ENCODE measurements at places on chromosomes 2 and 18.
A peak's percentile ranks its signal among the peaks of the same experiment; 100 is the strongest.

DNA sequence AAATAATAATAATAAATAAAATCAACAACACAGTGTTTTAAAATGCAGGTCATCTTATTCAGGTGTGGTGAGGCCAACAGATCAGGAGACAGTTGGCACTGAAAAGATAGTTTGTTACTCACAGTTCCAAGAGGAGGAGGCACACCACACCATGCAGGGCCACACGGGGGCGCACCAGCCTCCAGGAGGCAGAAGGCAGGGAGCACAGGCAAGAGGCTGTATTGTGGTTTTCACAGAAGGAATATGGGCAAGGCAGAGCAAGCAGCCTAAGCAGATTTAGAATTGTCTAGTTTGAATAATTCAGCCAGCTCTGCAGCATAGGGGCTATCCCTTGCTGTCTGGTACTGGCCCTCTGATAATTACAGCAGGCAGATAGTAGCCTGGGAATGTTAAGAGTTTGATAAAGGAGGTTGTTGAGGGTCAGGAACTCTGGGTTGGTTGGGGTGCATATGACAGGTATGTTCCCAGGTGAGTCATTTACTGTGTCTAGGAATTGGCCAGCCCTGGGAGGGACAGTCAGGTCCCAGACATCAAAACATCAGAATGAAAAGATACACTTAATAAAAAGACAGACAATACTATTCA lies 31.3 kb downstream of the KIAA2012 start:
- no peak for DNase-seq

- no peak for DNase-seq
Measured at GRCh38 chr2:217655651-217656050, 347.1 kb downstream of the TNS1 start.

- no peak for DNase-seq
Measured at GRCh38 chr18:77249569-77250500, at the start of gene GALR1. TSS of gene GALR1 (plus strand) at chr18:77249848. CDS start at chr18:77250549, 701 bp downstream.

- no peak for DNase-seq
Measured at GRCh38 chr18:49486134-49486533, 900 bp downstream of the C18orf32 start.

- DNase-seq: peak; percentile 46
Measured at GRCh38 chr2:181953881-181954537, 31.6 kb upstream of the PPP1R1C start.

DNA sequence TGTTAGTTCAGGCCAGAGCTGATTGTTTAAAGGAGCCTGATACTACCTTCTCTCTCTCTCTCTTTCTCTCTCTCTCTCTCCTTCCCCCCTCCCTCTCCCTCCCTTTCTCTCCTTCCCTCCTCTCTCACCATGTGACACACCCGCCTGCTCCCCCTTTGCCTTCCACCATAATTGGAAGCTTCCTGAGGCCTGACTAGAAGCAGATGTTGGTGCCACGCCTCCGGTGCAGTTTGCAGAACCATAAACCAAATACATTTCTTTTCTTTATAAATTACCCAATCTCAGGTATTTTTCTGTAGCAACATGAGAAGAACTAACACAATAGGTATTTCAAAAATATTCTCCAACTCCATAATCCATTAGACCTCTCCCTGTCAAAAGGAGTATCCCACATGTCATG lies 62.4 kb downstream of the ANKRD62 start:
- no peak for DNase-seq

GRCh38 chr2:179850188-179850587 lies 11.2 kb downstream of the ZNF385B start:
- DNase-seq: no peak

DNA sequence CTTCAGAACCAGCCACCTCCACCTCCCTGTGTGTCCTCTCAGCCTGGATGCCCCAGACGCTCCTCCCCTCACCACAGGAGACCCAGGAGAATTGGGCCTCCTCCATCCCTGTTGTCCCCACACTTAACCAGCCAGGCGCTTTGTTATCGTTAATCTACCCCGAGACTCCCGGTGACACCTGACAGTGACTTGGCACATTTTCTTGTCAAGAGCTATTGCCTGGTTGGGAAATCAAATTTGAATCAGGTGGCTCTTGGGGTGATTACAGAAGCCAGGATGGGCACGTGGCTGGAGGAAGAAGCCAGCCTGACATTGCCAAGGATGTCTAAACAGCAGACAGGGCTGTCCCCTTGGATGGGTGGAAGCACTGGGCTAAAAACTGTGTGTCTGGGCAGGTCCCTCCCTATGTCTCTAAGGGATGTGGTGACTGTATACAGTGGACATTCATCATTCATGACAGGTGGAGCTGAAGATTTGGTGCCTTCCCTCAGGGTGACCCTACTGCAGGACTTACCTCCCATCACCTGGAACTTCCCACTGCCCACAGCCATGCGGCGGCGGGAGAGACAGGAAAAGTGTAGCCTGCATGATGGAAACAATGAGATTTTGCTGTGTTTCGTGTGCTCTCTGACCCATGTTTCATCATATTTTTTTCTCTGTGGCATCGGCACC lies 157.2 kb upstream of the CAPN13 start:
- no peak for DNase-seq

- DNase-seq: no peak
Measured at GRCh38 chr2:155218292-155218924, 519.9 kb downstream of the KCNJ3 start.

GRCh38 chr2:36411962-36412444 lies 56.4 kb downstream of the CRIM1 start:
- DNase-seq: no peak

DNA sequence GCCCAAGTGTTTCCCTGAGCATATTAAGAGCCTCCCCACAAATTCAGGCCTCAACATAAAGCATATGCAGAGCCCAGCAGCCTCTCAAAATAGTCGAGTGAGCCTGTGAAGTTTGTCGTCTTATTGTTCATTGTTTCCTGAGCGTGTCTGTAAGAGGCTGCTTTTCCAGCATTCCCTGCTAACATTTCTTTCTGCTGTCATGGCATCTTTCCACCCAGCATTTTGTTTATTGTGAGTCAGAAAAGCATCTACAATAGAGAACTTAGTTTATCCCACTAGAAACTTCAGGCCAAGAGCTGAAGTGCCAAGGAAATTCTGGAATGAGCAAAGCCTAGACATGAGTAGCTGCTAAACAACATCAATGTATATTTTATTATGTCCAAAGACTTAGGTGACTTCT lies 46.3 kb upstream of the STAM2 start:
- DNase-seq: no peak

- DNase-seq: no peak
Measured at GRCh38 chr2:69299772-69300516, 87.1 kb downstream of the GFPT1 start.

DNA sequence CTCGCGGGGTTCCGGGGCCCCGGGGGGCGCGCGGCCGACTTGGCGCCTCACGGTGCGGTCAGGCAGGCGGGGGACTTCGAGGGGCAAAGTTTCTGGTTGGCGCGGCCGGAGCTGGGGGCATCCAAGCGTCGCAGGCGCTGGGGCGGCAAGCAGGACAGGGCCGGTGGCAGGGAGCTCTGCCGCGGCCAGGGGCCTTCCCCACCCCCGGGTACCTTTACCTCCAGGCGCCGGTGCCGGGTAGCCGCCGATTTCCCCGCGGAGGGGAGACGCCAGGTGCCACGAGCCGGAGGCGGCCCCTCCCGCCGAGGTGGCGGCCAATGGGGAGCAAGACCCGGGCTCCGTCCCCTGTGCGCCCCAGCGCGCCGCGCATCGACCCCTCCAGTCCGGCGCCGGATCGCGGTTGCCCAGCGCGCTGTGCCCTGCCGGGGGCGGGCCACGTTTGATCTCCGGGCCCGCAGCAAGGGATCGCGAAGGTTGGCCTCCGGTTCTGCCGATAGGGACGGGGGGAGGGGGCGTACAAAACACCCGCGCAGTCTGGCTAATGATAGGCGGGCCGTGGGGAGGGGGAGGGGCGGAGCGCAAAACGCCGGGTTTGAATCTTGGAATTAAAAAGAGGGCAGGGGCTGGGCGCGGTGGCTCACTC lies at the start of gene ST8SIA5:
Gene ST8SIA5, minus strand, starts transcription at position 495 of the 643 bp plus-strand sequence. CDS start 545 bp downstream, outside the sequence.
- no peak for DNase-seq

DNA sequence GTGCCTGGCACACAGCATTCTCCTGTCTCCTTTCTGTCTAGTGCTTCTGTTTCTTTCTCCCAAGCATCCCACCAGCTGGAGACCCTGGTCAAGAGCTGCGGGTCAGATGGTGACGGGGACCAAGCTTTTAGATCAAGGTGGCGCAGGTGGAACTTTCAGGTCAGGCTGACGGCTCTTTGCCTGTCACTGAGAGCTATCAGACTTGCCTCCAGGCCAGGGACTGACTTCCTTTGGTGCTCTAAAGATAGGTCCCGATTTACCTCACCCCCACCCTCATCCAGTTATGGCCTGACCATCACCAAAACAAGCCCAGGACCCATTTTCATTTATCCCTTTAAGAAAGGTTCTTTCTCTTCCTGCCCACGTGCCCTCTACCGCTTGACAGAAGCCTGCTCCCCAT lies 1.2 kb upstream of the EMILIN1 start:
- no peak for DNase-seq

GRCh38 chr18:55487997-55488396 lies 100.0 kb downstream of the TCF4 start:
- no peak for DNase-seq

- no peak for DNase-seq
Measured at GRCh38 chr18:26458526-26459232, 89.7 kb downstream of the KCTD1 start.

DNA sequence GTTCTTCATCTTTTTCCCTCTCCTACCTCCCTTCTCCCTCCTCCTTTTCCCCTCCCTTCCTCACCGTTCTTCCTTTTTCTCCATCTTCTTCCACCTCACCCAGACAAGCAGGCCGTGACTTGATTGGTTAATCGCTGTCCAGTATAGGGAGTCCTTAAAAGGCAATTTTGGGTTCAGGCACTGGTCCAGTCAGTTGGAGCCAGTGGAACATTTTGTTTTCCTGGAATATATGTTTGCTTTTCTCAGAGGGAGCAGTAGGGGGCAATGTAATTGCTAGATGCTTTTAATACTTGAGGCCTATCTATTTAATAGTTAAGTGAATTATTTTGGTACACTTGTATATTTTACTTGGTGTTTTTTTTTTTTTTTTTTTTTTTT lies 15.0 kb downstream of the ELAC1 start:
- no peak for DNase-seq

GRCh38 chr2:11239666-11240462 lies 84.6 kb downstream of the SLC66A3 start:
- no peak for DNase-seq

GRCh38 chr2:204292439-204292838 lies 252.8 kb upstream of the PARD3B start:
- no peak for DNase-seq

DNA sequence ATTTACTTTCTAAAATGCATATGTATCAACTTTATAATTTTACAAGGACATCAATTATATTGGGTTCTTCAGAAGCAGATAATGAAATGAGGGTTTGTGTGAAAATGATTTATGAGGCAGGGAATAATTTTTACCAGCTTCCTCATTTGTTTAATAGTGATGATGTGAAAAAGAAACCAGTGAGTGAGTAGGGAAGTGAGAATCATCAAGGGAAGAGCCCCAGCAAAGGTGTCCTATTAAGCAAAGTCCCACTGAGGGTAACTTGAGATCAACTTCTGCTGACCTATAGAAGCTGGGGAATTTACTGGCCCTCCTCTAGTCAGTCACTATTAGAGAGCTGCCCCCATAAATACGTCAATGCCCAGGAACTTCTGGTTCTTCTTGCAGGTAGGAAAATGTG lies 266.8 kb upstream of the LYPD1 start:
- no peak for DNase-seq

- DNase-seq: no peak
Measured at GRCh38 chr2:222561151-222561550, 94.7 kb downstream of the FARSB start.

DNA sequence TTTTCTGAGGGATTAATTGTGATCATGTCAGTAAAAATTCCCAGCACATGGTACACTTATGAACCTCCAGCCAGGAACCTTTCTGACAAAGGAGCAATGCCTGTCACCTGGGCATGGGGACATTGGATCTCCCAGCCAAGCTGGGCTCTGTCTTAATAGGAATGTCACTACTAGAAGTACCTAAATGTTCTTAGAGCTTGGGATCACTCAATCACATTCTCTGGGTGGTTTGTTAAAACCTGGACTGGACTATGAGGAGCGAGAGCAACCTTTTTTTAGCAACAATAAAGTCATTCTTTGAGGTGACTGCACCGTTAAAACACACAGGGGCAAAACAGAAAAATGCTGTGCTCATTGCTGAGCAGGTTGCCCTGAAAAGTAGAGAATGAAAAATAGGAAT lies 6.4 kb upstream of the PPP1CB start:
- no peak for DNase-seq

DNA sequence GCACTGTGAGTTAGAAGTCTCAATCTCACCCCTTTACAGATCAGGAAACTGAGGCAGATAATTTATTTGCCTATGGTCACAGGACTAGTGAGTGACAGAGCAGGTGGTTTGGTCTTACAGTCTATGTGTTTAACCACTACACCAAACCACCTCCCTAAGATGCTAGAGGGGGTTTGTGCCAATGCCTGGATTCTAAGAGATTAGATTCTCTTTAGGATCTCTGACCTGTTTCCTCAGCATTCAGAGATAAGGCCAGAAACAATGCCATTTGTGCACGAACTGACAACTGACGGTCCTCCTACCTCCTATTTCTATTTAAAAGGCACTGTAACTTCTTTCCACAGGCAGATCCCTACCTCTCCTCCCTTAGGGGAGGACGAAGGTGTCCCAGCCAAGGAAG lies 2.3 kb upstream of the SLC20A1 start:
- DNase-seq: no peak

GRCh38 chr18:1483385-1483784 lies 578.7 kb downstream of the ADCYAP1 start:
- no peak for DNase-seq

GRCh38 chr2:241726459-241726858 lies 8.0 kb upstream of the D2HGDH start:
- no peak for DNase-seq

DNA sequence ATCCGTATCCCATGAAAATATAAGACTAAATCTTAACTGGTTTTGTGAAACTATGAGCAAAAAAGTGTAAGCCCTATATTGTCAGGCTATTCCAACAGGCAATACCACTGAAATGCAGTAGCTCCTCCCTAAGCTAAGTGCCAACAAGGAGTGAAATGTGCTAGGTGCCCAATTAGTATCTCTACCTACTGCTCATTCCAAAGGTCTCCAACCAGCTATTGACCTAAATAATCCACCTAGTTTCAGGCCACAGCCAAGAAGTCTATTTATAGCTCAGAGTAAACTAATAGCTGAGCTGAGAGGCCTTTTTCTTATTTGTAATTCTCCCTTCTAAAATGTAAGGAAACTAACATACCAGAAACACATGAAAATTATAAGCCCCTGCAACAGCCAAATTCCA lies 482.2 kb downstream of the DCC start:
- no peak for DNase-seq

- DNase-seq: no peak
Measured at GRCh38 chr2:69366-70344, 23.4 kb upstream of the FAM110C start.

GRCh38 chr2:107635883-107636282 lies 190.8 kb upstream of the RGPD4 start:
- DNase-seq: no peak

Data from stimulated activated CD4-positive, alpha-beta T cell treated with anti-CD3 and anti-CD28 coated beads, Interleukin-4, amount 100 ng/mL, for 4 hours (primary cell).